ENCODE measurements at places on chromosomes 3 and 15.
A peak's percentile ranks its signal among the peaks of the same experiment; 100 is the strongest.

GRCh38 chr15:41263891-41264351 lies 32.9 kb downstream of the CHP1 start:
- DNase-seq: no peak

- DNase-seq: no peak
Measured at GRCh38 chr3:112132088-112132487, 960 bp downstream of the GCSAM start.

DNA sequence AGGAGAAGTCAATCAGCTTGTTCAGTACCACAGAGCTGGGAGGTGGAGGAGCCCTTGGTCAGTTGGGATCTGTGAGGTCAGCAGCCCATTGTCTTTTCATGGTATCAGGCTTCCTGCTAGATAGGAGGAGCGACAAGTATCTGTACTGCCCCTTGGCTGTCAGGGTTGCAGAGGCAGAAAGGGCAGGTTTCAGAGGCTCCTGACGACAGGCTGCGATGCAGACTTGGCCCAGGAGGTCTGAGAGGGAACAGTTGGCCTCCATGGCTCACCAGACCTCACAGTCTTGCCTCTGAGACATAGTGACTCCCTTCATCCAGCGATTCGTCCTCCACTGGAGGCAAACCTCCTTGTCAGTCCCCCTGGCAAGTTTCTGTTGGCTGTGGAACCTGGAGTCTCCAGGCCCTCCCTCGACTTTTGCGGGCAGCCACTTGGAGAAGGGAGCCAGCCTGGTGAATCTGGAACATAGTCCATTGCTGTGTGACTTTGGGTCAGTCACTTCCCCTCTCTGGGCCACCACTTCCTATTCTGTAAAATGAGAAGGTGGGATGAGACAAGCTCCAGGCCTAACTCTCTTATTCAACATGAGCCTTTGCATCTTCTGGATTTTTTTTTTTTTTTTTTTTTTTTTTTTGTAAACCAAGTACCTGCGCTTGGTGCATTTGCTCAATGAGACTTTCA lies 177.9 kb upstream of the TLE3 start:
- no peak for DNase-seq

DNA sequence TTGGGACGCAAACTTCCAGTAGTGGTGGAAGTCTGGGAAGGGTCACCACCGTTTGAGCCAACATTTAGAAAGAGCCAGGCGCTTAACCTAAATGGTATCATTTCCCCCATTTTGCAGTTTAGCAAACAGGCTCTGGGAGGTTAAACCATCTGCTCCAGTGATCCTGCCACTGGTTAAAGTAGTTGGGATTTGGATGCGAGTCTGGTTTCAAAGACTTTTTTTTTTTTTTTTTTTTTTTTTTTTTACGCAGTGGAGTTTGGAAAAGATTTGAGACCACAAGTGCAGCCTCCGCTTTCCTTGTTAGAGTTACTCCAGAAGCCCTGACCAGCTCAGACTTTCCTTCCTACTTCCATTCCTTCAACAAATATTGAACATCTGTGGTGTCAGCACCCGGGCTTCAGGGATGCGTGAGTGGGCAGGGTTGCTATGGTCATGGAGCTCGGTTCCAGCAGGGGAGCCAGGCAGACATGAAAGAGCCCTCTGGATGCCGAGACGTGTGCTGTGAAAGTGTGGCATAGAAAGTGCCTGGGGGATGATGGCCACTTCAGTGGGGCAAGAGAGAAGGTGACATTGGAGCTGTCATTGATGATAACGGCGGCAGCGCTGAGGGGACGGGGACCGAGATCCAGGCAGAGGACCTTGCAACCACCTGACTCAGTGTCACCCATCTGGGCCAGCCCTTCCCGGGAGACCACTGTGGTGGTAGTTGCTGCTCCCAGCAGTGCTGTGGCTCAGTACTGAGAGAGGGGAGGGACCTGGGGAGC lies 1.1 kb upstream of the RNU6-1 start:
- DNase-seq: no peak

GRCh38 chr3:185929192-185930151 lies 8.3 kb downstream of the TRA2B start:
- DNase-seq: no peak

DNA sequence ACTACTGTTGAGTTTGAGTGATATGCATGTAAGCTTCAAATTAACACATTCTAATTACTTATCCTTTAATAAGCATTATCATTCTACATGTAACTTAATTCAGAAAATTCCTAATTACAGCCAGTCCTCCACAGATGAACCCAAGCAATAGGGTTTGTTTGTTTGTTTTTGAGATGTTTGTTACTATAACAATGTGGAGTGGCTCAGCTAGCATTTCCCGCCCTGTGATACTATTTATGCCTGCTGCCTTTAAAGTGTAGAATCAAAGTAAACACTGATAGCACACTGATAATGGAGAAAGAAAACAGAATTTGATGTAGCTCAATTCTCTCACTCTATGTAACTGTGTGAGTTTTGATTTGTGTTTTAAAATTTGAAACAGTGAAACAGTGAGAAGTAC lies 105.1 kb upstream of the IGF1R start:
- no peak for DNase-seq

GRCh38 chr15:25803541-25803940 lies 59.6 kb downstream of the ATP10A start:
- DNase-seq: no peak

- no peak for DNase-seq
Measured at GRCh38 chr15:52481915-52482314, 46.8 kb downstream of the MYO5A start.

- DNase-seq: no peak
Measured at GRCh38 chr15:101204739-101205535, 46.9 kb downstream of the CHSY1 start.

GRCh38 chr3:10299175-10299574 lies 6.4 kb upstream of the GHRL start:
- no peak for DNase-seq

- no peak for DNase-seq
Measured at GRCh38 chr3:115517457-115518050, 105.8 kb upstream of the GAP43 start.

DNA sequence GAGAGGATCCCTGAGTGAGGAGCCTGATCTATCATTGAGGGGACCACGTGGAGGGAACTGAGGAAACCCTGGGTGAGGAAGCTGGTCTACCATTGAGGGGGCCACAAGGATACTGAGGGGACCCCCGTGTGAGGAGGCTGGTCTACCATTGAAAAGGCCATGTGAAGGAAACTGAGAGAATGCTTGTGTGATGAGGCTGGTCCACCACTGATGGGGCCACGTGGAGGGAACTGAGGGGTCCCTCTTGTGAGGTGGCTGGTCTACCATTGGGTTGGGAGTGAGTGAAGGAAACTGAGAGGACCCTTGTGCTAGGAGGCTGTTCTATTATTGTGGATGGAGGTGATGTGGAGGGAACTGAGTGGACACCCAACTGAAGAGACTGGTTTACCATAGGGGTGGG lies 161.3 kb downstream of the FBLN2 start:
- DNase-seq: no peak

GRCh38 chr15:40782609-40783227 lies 12.9 kb downstream of the C15orf62 start:
- DNase-seq: peak; percentile 52

DNA sequence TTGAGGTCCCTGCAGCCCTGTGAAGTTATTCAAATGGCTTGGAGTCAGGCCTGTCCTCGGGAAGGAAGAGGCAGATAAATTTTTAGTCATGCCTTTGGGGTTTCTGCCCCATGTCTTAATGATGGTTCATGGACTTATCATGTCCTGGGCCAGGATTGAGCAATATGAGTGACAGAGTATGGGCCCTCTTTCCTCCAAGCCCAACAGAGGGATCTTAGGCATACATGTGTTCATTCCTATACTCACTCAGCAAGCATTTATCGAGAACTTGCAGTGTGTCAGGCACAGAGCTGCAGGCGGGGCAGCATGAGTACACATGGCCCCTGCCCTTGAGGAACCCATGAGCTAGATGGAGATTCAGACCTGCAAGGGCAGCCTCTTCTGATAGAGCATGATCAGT lies 6.2 kb downstream of the ESYT3 start:
- no peak for DNase-seq

- DNase-seq: no peak
Measured at GRCh38 chr3:104907507-104907906, 459.2 kb upstream of the ALCAM start.

DNA sequence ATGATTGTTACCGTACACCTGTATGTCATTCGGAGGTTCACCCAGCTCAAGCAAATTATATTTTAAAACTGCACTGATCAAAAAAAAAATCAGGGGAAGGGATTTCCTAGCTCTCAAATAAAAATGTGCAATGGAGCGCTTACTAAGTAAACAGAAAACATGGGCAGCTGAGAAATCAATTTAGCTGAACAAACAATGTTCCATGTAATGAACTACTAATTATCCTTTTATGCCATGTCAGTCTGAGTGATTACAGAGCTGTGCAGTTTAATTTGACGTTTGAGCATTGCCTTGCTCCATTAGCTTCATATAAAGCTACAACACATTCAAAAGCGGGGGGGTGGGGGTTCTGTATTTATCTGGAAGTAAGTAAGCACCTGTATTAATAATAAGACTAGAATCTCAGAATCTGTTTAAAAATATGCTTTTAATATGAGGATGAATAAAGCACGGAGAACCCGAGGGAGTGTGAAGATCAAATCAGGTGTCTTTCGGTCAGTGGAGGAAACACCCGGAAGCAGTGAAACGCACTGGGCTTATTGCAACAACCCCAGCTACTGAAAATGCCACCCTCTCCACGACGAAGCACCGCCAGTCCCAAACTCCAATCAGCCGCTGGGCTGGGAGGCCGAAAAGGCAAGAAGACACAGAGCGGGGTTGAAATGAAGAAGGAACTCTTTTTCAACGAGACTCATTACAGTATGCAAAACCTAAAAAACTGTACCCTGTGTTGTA lies 196.5 kb upstream of the ATP11B start:
- DNase-seq: no peak

GRCh38 chr3:149657926-149658743 lies at the start of gene WWTR1:
TSS of gene WWTR1 (minus strand) at chr3:149658025. CDS start at chr3:149657306, 719 bp downstream.
- DNase-seq: no peak

DNA sequence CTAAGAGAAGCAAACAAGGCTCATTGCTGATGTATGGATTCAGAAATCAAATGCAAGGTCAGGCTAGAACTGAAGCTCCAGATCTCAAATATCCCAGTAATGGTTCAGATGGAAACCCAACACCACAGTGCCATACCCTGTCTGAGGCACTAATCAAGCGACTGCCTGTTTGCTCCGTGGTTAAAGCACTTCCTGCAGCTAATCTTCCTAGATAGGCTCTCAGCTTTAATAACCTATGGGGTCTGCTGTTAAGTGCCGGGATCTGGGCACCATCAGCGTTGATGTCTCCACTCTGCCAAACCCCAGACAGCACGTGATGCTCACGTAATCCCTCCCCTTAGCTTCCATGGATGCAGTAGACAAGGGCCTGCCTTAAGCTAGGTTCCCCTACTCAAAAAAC lies 262.6 kb downstream of the MECOM start:
- DNase-seq: no peak

- DNase-seq: no peak
Measured at GRCh38 chr3:9809615-9810432, at the start of gene TTLL3. TSS of gene TTLL3 (plus strand) at chr3:9810262. CDS start at chr3:9810662, 400 bp downstream.

DNA sequence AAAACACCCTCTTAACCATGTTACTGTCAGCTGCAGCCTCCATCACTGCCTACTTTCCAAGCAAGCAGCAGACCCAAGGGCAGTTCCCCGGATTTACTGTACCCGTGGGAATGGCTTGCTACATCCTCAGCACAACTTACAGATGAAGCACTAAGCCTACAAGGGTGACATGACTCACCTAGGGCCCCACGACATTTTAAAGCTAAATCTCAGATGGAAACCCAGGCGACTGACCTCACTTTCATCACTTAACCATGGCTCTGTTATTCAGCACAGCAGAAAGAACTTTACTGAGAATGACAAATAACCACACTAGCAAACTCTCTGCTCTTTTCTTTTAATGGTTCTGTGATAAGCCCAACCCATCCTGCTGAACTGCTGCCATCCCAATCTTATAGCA lies 65.6 kb downstream of the SUMF1 start:
- no peak for DNase-seq

GRCh38 chr15:66164788-66165187 lies 88.8 kb downstream of the MEGF11 start:
- DNase-seq: no peak

DNA sequence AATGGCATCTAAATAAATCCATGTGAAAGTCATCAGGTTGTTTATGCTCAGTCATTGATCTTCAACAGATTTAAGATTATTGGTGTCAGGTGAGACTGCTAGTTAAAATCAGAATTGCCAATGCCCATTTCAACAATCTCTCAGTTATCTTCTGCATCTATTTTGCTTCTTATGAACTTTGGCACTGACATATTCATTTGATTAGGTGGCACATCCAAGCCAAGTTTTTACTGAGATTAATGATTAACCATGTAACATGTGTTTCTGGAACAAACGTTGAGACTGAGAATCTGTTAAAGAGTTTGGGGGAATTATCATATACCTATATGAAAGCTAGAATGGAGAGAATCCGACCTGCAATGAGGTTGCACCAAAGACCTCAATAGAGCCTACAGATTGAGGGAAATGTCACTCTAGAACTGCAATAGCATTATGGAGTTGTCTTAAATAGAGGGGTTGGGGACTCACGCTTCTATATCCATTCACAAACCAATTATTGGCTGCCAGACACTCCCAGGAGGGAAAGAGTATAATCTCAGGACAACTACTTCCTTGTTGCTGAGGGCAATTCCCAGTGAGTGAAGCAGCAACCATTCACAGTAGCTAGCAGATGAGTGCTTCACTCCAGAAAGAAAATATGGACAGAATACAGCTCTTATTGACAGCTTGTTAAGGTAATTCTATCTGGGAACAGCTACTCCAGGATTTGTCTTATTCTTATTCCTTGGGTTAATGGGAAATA lies 891.3 kb downstream of the SQOR start:
- DNase-seq: no peak

GRCh38 chr3:187327845-187328244 lies 36.3 kb upstream of the MASP1 start:
- DNase-seq: no peak

DNA sequence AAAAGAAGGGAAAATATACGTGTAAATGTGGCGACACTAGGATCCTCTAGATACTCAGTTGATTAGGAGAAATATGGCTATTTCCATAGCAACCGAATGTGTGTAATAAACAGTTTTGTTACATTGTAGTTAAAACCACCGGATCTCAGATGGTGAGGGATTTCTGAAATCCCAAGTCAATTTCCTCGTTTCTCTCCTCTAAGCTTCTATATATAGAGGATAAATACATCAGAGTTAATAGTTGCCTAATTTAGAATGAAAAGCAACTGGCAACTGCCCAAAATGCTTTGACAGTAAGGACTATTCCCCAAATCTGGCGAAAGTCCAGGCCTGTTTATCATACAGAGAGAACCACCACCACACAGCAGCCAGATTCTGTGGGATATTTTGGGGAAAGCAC lies 112.6 kb downstream of the GABRB3 start:
- no peak for DNase-seq

Measured in stimulated activated CD4-positive, alpha-beta T cell treated with anti-CD3 and anti-CD28 coated beads, Interleukin-1b, Interleukin-23, amount 100 ng/mL, for 1 hour (primary cell).